ENCODE measurements at places on chromosomes 12 and 14.

- DNase-seq: no peak
Measured at GRCh38 chr12:13875744-13876143, 105.7 kb downstream of the GRIN2B start.

- no peak for DNase-seq
Measured at GRCh38 chr12:4012977-4013968, 140.1 kb upstream of the PARP11 start.

DNA sequence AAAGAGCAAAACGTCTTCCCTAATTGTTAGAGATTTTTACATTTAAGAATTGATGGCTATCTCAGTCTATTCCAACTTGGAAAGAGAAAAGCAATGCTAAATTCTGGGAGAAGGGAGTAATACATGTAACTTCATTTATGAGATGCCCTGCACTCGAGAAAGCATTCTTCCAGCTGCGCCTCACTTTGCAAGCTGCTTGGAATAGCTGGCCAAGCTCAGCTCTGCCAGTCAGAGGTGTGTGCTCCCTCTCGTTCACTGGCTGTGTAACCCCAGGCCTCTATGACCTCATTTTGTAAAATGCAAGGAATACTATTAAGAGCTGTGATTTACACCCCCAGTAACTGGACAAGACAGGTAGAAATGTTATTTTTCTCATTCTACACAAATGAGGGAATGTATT, 79.1 kb downstream of the OTX2 start:
- no peak for DNase-seq

DNA sequence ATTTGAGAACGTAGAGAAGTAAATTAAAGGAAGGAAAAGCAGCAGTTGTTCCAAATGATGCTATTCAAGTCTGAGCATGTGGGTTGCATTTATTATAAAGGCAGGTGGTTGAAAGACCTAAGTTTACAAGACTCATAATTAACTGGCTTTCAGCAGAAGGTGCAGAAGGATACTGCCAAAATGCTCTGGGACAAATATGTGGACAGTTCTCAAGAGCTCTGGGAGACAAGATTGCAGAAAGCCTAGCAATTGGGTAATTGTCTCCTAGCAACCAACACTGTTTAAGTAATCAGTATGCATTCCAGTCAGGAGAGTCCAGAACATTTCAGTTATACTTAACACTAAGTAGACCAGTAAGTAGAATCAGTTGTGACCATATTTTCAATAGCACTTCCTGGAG, 131.5 kb downstream of the GPR135 start:
- DNase-seq: no peak

DNA sequence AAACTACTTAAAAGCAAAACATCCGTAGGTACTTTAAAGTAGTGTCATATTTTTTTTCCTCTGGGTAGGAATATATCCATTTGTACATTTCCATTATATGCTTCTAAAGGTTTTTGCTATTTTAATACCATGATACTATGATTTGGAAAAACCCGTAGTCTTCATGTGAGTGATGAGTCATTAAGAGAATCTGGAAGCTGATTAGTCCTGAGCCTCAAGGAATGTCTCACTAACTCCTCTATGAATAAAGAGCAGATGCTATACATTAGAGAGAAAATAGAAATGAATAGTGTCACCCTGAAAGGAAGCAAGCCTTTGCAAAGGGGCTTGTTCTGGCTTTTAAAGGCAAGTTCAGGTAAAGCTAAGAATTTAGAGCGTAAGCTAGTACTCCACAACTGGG, 432.1 kb downstream of the CCDC91 start:
- DNase-seq: no peak

DNA sequence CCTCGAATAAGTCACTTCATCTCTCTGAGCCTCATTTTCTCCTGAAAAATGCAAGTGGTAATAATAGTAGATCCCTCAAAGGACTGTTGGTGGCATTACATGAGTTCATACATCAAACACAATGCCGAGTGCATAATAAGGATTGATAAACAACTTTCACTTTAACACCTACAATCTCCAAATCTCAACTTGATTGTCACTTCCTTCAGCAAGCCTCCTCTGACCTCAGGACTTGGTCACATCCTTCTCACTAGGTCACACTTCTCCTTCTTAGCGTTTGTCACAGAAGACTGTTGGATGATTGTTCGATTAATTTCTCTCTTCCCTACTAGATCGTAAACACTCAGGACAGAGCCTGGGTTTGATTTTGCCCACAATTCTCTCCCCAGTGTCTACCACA, 7.9 kb upstream of the PRKAB1 start:
- DNase-seq: no peak

DNA sequence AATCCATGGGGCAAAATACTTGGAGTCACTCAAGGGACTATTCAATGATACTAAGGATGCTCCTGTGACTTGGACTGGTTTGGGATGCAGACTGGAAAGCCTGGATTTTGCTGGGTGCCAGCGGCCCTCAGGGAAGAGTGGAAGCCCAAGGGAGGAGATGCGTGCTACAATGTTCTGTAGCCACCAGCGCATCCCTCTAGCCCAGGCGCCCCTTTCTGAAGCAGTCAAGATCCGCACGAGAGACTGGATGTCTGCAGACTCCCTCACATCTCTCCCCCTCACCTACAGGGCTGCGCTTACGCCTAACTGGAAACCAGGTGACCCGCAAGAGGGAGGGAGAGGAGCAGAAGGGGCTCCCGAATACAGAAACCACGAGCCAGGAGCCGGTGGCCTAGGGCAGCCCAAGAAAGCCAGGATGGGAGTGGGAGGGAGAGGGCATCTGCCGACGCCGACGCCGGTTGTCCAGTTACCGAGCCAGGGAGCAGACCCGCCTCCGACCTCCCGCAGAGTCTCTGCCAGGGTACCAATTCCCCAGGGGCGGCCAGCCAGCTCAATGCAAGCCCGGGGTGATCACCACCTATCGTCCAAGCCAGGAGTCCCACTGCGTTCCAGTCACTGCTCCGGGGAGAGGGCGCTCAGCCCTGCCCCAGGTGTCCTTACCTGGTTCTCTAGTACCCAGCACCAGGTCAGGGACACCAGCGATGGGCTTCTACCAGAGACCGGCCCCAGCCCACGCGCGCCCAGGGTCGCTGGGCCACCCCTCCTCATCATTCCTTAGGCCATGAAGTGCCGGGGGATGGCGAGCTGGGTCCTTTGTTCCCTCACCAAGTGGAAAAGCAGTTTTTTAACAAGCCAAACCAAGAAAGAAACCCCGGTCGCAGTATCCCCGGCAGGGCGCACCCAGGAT, 1.2 kb downstream of the NTN4 start:
- peak; percentile 2 for DNase-seq

GRCh38 chr14:99681832-99682148, 2.3 kb upstream of the CYP46A1 start:
- DNase-seq: no peak

DNA sequence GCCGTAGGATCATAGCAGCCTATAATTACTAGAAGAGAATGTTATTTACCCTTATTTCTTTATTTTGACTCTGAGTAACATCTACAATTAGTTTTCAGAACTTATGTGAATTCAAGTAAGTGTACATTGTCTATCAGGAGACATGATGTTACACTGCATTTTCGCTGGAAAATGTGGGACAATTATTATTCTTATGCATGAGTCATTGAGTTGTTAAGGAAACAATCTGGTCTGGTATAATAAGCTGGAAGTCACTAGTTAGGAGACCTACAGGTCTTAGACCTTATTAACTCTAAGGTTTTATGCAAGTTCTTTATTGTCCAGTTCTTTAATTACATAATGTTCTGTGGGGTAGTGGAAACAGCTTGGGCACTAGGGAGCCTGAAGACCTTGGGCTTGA, 5.8 kb downstream of the KTN1 start:
- no peak for DNase-seq

- DNase-seq: no peak
Measured at GRCh38 chr14:23358553-23359166, 6.0 kb upstream of the SLC22A17 start.

DNA sequence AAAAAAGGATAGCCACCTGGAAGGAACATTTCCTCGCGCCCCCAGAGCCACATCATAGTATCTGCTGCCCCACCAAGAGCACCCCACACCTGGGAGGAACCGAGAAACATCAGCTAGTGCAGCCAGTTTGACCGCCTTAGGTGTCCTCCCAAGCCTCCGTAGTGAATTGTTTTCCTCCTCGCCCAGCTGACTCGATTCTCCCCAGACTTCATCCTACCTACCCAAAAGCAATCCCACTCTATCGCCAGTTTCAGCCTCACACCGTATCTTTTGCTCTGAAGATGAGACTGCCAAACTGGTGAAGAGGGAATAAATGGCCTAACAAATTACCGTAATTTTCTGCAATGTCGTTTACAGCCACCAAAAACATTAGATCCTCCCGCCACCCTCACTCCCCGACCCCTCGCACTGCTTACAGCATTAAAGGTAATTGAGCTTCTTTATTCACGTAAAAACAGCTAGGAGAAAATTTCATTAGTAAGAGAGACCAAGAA, 1.2 kb upstream of the SLC11A2 start:
- no peak for DNase-seq

- DNase-seq: no peak
Measured at GRCh38 chr12:122081697-122082221, 3.2 kb downstream of the MLXIP start.

GRCh38 chr12:87995581-87996178, 33.5 kb downstream of the C12orf50 start:
- peak; percentile 18 for DNase-seq

DNA sequence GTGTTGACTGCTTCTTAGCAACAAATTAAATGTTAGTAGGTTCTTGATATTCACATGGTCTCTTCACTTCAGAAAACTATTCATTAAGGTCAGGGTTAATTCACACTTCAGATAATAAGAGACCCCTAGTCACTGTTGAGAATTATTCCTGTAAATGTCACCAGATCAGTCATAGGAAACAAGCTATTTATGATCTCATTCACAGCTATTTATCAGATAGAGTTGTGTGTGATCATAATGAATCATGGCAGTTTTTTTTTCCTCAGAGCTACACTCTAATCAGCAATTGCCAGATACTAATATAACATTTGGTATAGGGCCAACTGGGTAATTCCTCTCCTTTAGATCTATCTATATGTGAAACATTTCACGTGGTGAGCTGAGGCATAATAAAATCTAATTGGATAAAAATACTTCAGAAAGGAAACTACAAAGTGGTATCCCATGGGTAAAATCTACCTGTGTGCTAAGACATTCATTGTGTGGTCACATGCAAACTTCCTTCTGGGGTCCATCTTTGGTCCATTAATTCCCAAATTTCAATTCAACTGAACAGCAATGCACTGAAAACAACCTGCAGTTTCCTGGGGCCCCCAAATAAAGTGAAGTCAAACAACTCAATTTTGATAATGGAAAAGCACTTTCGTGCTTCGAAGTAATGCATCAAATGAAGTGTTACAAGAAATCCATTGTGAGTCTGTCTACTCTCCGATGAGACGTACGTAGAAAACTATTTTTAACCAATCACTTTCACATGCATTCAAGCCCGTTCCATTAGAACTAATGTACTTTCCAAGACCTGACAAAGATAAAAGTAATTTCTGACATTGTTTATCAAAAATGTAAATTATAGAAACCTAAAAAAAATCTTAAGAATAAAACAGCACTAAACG, 197.0 kb downstream of the ACSS3 start:
- no peak for DNase-seq

DNA sequence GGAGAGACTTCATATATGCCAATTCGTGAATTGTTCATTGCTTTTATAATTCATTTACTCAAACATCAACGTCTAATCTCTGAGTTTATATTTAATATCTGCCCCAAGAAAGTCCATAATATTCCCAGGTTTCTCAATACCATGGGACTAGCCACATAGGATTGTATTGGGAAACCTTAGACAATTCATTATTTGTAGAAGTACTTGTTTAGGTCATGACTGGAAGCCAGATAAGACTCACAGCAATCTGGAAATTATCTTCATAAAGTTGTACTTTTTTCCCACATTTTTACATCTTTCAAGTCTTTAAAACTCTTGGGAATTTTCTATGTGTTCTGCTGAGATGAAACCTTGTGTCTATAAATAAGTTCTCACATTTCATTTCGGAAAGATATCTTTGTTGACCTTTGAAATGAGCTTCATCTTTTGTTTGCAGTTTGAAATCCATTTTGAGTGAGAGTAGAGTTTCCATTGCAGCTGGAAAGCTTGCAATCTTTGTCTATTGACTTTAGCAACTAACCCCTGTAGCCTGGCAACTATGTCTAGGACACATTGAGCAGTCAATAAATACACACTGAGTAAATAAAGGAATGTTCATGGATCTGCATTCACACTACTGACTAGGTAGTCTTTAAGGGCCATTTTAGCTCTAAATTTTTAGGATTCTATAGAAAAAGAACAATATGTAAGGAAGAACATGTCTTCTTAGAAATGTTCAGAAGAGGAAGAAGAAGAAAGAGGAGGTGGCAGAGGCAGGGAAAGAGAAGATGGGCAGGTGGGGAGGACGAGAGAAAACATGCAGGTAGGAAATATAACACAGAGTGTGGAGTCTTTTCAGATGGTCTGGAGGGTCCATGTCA, 154.4 kb downstream of the LRIG3 start:
- DNase-seq: no peak

GRCh38 chr14:101234999-101235334, 326.3 kb upstream of the DIO3 start:
- DNase-seq: no peak

- DNase-seq: no peak
Measured at GRCh38 chr12:25705261-25705660, 152.2 kb upstream of the LMNTD1 start.

- DNase-seq: peak; percentile 75
Measured at GRCh38 chr12:48817873-48818830, at the start of gene CACNB3. CACNB3 (plus strand) TSS chr12:48818496; CDS start chr12:48818930, 434 bp downstream.

- DNase-seq: no peak
Measured at GRCh38 chr12:131702573-131702877, 8.4 kb upstream of the SFSWAP start.

GRCh38 chr12:29562110-29562804, 64.8 kb upstream of the OVCH1 start:
- no peak for DNase-seq

- DNase-seq: no peak
Measured at GRCh38 chr12:120118321-120119061, 1.9 kb upstream of the RAB35 start.

DNA sequence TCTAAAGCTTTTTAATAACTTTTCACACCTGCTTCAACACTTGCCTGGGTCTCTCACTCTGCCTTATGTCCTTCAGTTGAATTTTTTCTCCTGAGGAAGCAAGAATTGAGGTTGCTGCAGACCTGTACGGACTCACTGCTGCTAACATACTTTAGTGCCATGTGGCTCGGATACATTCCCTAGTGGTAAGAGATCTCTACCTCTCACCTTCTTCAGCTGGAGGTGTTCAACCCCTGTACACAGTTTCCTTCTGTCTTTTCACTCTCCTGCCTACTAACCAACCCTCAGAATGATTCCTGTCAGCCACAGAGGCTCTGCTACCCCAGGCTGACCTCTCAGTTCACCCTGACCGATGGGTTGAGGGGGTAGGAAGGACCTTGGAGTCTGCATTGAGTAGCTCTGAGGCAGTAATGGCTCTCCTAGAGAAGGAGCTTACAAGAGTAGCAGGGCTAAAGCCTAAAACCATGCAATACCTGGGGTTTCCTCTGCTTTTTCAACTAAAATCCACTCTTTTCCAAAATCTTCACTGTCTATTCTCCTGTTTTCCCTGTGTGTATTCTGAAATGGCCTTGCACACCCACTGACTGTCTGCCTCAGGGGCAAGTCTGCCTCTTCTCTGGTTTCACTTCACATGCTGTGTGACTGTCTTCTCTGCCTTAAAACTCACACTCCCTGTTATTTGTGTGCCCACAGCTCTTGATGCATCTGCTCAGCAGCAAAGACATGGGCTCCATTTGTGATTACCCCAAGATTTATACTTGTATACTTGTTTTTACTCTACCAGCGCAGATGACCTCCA, 14.0 kb upstream of the DHRS2 start:
- DNase-seq: no peak

GRCh38 chr12:67592228-67593011, 56.1 kb upstream of the DYRK2 start:
- no peak for DNase-seq

GRCh38 chr12:64951944-64952343, 127.5 kb downstream of the TBC1D30 start:
- no peak for DNase-seq
